Hepatic stellate cell (primary cell): ENCODE measurements at places on chromosomes 6 and 20.

DNA sequence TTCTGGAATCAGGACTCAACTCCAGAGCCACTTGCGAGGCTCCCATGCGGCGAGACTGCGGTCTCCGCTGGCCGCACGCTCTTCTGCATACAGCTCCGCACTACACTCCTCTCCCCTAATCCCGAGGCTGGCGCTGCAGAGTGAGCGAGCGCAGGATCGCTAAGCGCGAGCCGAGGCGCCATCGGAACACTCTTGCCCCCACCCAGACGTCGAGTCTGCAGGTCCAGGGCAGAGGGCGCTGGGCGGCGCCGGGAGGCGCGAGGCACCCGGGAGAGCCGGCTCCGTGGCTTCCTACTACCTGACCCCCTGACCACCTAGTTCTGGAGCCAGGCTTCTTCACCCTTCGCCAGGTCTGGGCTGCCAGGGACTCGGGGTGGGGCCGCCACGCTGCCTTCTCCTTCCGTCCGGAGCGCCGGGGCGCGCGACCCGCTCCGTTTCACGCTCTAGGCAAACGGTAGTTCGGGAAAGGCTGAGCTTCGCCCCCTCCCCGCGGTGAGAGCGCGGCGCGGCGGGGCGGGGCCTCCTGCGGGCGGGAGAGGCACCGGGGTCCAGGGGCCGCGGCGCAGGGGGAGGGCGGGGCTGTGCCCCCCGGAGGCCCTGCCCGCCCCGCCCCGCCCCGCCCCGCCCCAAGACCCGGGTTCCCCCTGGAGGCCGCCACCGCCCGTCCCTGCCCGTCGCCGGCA is 5.4 kb upstream of the TUBB2A start:
- peak; percentile 83 for DNase-seq

- DNase-seq, result no peak
These were observed 773 bp upstream of the EPB41L2 start for GRCh38 chr6:131063764-131064272.

- DNase-seq, result no peak
These were observed 56.2 kb downstream of the SNX9 start for GRCh38 chr6:157879034-157879872.

- no peak for DNase-seq
These were observed 63.0 kb downstream of the SLC22A23 start for GRCh38 chr6:3393836-3394202.

DNA sequence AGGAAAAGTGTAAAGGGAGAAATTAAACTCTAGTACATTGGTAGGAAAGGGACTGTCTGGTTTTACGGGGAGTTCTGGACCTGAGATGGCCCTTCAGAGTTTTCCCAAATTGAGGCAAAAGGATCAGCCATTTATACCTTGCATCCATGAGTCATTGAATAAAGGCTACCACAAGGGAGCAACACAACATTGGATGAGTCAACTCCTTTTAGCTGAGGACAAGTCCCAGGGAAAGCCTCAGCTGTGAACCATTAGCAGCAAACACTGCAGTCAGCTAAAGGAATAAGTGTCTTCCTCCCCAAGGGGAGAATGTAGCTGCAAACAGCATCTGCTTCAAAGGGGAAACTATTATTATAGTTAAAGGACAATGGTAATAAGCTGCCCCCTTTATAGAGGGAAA is 468.7 kb upstream of the ID4 start:
- no peak for DNase-seq

DNA sequence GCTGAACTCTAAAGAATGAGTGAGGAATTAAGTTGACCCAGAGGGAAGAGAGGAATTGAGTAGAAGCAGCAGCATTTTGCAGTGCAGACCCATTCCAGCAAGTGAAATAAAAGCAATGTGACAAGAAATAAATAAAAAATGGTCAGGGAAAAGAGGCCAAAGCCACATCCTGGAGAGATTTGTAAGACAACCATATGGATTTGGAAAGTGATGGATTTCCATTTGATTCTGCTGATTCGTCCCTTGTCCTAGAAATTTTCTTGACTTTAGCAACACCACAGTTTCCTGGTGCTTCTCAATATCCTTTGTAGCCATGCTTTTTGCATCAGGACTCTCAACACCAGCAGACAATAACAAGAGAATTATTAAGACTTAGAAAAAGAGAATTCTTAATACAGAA is 29.8 kb downstream of the ANKEF1 start:
- no peak for DNase-seq

DNA sequence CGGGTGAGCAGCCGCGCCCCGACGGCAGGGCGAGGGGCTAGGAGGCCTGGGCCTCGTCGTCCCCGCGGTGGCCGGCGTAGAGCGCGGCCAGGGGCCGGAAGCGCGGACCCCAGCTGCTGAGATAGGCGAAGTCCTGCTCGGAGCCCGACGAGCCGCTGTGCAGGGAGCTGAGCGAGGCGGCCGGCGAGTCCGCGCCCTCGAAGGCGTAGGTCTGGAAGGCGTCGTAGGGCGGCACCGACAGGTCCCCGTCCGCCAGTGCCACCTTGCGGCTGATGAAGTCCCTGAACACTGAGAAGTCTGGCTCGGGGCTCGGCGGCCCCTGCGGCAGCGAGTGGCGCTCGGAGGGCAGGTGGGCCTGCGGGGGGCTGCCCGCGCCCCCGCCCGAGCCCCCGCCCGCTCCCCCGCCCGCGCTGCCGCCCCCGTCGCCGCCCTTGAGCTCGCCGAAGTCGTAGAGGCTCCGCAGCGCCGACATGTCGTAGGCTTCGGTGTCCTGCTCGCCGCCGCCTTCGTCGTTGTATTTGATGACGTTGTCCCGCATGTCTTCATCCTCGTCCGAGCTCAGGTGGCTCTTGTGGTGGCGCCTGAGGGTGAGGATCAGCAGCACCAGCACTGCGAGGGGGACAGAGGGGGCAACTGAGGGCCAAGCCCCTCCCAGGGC is 56.5 kb downstream of the CD40 start:
- DNase-seq, result peak; percentile 60

- DNase-seq, result no peak
These were observed 86.1 kb upstream of the ZNF217 start for GRCh38 chr20:53679597-53680309.

- DNase-seq, result no peak
These were observed 51.1 kb upstream of the NHSL1 start for GRCh38 chr6:138550346-138550767.

GRCh38 chr20:32205843-32206759 is 1.4 kb downstream of the PLAGL2 start:
- DNase-seq, result no peak

DNA sequence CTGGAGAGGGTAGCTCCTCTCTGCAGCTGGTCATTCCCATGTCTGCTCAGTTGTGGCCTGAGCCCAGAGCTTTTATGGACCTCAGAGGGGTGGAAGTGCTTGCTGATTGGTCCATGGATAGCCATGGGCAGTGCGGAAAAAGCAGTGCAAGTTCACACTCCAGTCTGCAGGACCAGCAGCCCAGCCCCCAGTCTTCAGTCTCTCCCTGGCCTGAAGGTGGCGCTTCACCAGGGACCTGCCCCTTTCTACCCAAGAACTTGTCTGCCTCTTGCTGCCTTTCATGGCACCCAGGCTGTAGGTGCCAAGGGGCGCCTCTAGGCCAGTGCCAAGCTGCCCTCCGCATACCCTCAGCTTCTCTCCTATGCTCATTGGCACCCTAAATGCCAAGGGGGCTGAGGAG is 91.0 kb downstream of the TBXT start:
- no peak for DNase-seq
